Right kidney (tissue), 9 donors: ENCODE measurements at places on chromosomes 11 and 22.
A peak's percentile ranks its signal among the peaks of the same experiment; 100 is the strongest.

DNA sequence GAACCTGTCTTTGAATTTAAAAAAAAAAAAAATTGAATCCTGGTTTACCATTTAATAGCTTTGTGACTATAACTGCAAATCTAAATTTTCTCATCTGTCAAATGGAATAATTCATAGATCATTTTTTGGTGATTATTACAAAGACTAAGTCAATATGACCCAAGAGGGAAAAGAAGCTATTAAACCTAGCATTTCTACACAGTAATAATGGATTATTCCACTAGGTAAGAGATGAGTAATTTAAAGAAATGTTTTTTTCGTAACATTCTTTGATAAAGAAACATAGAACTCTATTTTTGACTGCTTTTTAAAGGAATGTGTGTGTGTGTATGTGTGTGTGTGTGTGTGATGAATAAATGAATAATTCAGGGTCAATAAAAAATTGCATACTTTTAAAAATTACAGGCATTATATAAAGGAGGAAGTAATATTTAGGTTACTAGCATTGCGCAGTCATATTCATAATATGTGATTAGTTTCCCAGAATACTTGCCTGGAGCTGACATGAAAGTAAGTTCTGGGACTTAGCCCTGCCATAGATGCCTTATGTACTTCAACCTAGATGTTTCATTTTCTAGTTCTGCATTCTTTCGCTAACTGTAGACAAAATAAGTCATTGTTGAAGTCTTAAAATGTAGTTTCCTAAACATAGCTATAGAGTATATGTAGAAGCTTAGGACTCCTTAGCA lies 72.9 kb downstream of the TMEM135 start:
- DNase-seq, result no peak

GRCh38 chr11:62710001-62710345 lies 2.5 kb downstream of the GNG3 start:
- no peak for DNase-seq

DNA sequence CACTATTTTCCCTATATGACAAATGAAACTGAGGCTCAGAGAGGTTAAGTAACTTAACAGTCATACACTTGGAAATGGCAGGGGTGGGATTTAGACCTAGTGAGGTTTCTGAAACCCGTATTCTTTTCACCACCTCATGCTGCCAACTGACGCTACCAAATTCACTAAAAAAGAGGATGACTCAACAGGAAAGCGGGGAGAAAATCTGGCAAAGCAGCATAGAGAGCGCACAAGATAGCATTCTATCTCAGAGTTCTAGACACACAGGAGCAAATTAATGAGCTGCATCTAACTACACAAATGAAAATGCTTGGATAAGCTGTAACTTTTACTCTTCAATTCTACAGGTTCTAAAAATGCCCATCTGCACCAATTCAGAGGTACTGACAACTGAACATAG lies 136.4 kb downstream of the RBFOX2 start:
- DNase-seq, result no peak

GRCh38 chr11:15769203-15769602 lies 587.1 kb downstream of the SOX6 start:
- no peak for DNase-seq

DNA sequence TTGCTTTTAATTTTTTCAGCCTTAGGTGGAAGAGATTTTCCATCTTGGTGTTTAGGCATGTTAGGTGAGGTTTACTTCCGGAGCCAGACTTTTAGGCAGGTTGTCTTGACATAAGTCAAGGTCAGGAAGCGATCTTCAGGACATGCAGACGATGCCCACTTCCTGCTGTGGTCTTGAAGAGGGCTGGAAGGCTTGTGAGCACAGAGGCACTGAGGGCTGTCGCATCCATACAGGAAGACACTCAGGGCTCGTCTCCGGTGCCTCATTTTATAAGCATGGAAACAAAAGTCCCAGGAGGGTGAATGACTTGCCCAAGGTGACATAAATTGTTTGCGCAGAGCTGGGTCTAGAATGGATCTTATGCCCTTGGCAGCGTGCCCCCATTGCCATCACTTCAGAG lies 30.8 kb downstream of the MARK2 start:
- no peak for DNase-seq

GRCh38 chr22:38756711-38757463 lies 1.1 kb upstream of the SUN2 start:
- no peak for DNase-seq

DNA sequence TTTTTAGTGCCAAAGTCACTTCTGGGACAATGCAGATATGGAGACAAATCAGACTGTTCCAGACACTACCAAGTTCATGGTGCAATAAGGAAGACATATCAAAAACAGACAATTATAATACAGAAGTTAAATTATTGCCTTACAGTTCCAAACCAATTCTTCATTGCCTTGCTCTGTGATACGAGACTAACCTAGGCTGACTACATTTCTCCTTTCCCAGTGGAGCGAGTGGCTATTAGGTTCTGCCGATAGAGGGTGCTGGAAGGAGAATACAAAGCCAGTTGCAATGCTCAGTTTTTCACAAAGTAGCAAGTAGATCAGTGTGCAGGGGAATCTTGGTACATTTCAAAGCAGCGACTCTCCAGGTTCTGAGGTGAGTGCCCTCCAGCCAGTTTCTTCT lies 67.8 kb downstream of the FAM168A start:
- no peak for DNase-seq

- no peak for DNase-seq
Observed at GRCh38 chr22:39360674-39361413, 11.1 kb downstream of the SYNGR1 start.

DNA sequence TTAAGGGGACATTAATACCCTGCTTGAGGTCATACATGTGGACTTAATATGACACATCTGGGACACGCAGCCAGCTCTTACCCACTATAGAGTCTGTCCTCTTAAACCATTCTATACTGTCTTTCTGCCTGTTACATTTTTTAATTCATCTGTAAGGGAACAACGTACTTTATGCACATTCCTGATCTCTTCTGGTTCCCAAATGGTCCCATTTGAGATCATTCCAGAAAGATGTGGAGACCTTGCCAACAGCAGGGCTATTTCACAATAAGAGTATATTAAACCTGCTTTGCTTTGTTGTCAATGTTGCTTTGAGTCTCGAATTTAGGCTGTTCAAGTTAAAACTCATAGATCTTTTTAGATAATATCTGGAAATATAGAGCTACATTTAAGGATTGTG lies 332.2 kb upstream of the RAG2 start:
- no peak for DNase-seq

GRCh38 chr11:78940500-78941225 lies 366.0 kb upstream of the NARS2 start:
- DNase-seq, result peak; percentile 56

- DNase-seq, result no peak
Observed at GRCh38 chr11:108965306-108966001, 300.6 kb downstream of the DDX10 start.

GRCh38 chr22:48729499-48730171 lies 1098.0 kb downstream of the BRD1 start:
- DNase-seq, result no peak

DNA sequence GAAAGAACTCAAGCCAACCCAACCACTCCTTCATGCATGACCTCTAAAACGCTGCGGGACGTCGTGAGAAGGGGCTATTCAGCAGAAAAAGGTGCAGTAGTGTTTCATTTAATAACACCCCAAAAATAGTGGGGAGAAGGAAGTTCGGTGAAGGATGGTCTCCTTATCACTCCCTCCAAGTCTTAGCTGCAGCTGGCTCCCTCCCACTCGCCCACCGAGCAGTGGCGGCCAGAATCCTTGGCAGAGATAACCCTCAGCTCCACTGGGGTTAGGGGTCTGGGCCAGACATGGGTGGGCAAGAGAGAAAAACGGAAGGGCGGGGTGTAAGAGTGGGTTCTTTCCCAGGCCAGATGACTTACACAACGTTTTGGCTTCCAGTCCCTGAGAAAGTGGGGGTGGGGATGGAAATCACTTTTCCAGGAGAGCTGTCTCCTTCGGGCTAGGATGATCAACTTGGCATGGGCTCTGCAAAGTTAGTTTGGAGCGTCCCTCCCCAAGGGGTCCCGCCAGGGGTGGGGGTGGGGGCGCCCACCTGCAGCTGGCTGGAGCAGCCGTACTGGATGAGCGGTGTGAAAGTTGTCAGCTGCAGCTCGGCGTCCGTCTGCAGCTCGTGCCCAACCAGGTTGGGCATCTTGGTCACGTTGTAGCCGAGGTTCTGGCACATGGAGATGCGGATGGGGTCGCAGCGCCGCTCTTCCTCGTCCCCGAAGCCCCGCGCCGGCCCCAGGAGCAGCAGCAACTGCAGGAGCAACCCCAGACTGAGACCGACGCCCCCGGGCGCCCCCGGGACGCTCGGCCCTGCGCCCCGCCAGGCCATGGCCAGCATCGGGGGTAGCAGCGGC lies 705 bp downstream of the FZD4 start:
- DNase-seq, result peak; percentile 69

- DNase-seq, result no peak
Observed at GRCh38 chr11:106446955-106447354, 369.5 kb downstream of the AASDHPPT start.

DNA sequence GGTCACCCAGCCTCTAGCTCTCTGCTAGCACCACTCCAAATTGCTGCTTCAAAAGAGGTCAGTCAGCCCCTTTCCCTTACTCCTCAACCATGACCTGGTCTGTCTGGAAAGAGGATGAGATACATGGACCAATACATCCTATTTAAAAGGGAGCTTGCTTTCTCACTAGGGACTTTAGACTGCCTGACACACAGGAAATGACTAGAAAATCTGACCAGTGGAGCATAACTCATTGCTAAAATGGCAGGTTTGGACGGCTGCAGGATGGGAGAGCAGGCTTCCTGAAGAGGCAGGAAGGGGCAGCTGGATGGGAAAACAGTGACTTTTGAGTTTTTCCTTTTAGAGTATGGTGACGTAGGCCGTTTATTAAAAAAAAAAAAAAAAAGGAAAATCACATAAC lies 25.3 kb downstream of the STIM1 start:
- no peak for DNase-seq

GRCh38 chr11:3927129-3927796 lies 71.8 kb downstream of the STIM1 start:
- DNase-seq, result no peak

GRCh38 chr11:64713016-64713707 lies 9.8 kb downstream of the NRXN2 start:
- peak; percentile 79 for DNase-seq

DNA sequence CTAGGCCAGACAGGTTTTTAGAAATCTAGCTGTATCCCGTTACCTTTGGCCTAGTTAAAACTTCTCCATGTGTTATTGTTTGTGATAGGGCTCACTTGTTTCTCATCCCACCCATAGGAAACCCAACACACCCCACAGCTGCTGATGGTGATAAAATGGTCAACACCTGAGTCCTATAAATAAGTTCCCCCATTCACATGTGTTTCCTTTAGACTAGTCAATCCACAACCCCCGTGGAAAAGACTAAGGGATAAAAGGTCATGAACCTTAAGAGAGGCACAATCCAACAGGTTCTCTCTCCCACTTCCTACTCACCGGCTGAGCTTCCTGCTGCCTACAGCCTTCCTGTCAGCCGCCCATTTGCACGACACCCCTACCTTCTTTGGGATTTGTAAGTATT lies 768.4 kb downstream of the JRKL start:
- DNase-seq, result no peak

DNA sequence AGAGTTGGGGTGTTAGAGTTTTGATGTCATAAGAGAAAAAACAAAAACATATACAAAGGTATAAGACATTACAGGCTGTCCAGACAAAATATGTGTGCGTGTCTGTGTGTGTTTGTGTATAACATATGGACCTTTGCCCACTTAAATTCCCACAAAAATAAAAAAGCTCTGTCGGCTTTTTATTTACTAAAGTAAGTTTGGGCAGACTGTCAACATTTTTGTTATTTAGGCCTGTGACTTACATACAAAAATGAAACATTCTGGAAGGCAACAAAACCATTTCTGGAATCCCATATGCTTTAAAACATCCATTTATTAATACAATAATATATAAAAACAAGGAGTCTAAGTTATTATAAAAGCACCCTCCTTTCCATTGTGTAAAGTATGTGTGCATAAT lies 960.1 kb upstream of the FAT3 start:
- DNase-seq, result no peak

DNA sequence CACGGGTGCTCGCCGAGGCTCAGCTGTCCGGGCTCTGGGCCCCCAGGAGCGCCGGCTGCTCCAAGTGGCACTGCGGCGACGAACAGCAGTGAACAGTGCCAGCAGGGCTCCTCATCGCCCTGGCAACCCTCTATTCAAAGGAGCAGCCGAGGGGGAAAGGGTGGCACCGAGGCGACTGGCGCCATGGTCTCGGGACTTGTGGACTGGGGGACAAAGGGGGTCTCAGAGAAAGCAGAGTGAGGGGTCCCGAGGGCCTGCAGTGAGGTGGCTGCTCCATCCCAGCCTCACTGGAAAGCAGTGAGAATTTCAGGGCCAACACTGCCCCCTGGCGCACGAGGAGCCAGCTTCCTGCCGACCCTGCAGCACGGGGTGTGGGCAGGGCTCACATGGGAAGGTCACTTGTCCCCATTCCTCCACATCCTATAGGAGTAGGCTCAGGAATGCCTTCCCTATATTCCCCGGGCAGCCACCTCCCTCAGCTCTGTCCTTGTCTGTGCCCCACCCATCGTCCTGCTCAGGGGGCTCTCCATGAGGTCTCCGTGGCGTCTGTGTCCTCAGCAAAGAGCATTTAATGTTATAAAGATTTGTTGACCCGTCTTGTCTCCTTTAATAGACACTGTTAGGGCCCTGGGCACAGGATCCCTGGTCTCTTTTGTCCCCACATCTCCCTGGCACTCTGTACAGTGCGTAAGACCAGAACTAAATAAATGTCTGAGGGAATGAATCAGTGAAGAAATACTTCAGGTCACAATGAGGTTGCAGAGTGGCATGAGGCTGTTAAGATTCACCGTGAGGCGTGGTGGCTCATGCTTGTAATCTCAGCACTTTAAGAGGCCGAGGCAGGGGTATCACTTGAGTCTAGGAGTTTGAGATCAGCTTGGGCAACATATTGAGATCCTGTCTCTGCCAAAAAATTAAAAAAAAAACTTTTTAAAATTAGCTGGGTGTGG lies 26.4 kb downstream of the LRFN4 start:
- no peak for DNase-seq

DNA sequence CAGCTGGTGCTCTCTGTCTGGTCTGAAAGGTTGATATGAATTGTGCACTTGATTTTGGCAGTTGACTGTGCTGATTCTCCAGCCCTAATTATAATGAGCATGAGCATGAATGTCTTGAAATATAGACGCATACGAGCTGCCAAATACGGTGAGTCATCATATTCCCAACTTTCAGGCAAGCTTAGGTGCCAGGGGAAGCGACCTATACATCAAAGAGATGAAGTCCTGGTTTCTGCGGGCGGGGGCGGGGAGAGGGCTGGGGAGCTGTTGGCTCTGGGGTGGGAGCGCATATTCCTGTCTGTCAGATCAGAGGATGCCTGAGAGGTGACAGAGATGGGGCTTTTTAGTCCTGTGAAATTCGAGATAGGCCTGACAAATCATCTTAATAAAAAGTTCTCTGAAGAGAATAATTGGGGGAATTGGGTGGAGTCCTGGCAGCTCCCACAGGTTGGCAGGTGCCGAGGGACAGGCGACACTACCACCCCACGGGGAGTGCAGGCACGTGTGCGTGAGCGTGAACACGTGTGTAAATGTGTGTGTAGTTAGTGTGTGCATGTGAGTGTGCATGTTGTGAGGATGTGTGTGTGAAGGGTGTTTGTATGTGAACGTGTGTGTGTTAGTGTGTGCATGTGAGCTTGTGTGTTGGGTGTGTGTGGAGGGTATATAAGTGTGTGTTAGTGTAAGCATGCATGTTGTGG lies 865.3 kb downstream of the TBC1D22A start:
- no peak for DNase-seq
